ENCODE measurements at places on chromosomes 11 and 22. TPM values are rescaled to one million over a fixed set of nuclear protein-coding genes. Genes with fewer than 3 reads are reported as not detected.

DNA sequence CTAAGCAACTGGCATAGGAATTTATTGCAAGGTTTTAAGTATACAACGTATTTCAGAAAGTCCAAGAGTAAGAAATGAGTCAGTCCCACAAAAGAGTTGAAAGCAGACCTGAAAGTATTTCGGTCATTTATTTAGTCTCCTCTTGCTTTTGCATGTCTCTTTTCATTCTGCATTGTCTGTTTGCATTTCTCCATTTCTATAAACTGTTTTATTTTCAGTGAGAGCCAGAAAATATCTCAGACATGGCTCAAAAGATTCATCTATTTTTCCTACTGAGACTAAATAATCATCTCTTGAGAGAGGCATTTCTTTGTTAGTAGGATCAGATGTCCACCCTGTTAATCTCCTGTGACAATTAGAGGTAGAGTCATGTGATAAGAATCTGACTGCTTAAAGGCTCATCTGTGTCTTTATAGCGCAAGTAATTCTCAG lies 219.1 kb upstream of the CCDC179 start:
- DNase-seq, result peak; percentile 41

GRCh38 chr11:111604392-111605009 lies 2.3 kb downstream of the SIK2 start:
- DNase-seq, result peak; percentile 70

DNA sequence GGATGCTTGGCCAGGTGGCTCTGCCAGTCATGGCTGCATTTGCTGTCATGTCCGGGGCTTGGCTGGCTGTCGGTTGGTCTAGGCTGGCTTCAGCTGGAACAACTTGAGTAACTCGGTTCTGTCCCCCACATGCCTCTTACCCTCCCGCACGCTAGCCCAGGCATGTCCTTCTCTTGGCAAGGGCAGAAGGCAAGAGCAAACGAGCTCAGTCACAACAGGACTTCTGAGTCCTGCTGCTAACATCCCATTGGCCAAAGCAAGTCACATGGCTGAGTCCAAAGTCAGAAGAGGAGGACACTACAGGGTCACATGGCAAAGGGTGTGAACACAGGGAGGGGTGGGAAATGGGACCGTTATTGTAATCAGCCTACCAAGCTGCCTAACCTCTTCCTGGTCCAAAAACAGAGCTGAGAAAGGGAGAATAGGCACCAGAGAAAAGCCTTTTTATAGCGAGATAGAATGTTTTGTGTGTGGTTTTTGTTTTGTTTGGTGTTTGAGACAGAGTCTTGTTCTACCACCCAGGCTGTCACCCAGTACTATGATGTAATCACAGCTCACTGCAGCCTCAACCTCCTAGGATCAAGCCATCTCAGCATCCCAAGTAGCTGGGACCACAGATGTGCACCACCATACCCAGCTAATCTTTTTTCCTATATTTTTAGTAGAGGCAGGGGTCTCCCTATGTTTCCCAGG lies 81.9 kb downstream of the MN1 start:
- DNase-seq, result peak; percentile 39

GRCh38 chr22:48507595-48508350 lies 1319.9 kb downstream of the BRD1 start:
- no peak for DNase-seq

Gene PDGFD
- polyA plus RNA-seq, result 1.0 TPM

Gene MS4A3
- not detected for polyA plus RNA-seq

Gene LMO1
- not detected for polyA plus RNA-seq

Gene LIF
- polyA plus RNA-seq, result 1.4 TPM

Measured in GM23248 (cell line).